Mesothelial cell of epicardium (in vitro differentiated cells): ENCODE measurements at places on chromosomes 6 and 20.

- no peak for DNase-seq
Measured at GRCh38 chr6:161630674-161631073, 356.8 kb upstream of the AGPAT4 start.

GRCh38 chr6:12522347-12522746 is 194.2 kb upstream of the PHACTR1 start:
- DNase-seq, result no peak

DNA sequence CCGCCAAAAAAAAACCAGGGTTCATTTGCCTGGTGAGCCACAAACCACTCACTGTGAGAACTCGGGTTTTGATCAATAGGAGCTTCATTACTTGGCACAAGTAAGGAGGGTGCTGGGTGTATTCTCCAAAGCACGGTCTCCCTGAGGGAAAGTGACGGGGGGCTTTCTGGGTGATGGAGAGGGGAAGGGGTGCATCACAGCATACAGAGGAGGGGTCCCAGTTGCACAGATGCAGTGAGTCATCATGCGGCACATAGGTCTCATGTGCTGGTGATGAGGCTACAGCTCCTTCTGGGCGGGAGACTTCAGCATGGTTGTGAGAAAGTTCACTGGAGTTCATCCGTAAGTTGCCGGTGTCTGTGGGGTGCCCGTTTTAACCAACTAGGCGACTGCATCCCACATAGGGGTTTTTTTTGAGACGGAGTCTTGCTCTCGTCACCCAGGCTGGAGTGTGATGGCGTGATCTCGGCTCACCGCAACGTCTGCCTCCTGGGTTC is 36.2 kb downstream of the SUN5 start:
- no peak for DNase-seq

GRCh38 chr20:2149507-2149906 is 47.9 kb downstream of the STK35 start:
- no peak for DNase-seq

- DNase-seq, result no peak
Measured at GRCh38 chr6:41658636-41659035, 20.4 kb downstream of the MDFI start.

- DNase-seq, result no peak
Measured at GRCh38 chr6:87115402-87116135, 20.7 kb upstream of the CGA start.
